ENCODE measurements at places on chromosomes 3 and 15.

DNA sequence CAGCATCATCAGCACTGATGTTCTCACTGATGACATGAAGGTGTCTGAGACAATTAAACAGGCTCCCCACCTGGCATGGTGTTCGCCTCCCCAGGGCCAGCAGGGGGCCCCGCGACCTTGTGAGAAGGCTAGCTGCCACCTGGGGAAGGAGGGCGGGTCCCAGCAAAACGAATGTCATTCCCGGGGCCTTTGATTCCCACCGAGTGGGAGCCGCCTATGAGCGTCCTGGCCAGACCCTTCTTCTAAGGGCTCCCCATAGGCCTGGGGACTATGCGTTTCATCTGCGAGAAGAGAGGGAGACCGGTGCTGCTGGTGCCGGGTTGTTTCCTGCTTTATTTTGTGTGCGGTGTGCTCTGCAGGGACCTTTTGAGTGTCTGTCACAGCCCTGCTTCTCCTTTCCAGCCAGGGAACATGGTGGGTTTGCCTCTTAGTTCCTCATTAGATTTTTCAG, 20.5 kb upstream of the MINDY4B start:
- DNase-seq = no peak

GRCh38 chr3:194354315-194354714, 3.2 kb upstream of the CPN2 start:
- no peak for DNase-seq

- no peak for DNase-seq
Observed at GRCh38 chr3:74033381-74033780, 408.6 kb upstream of the PDZRN3 start.

DNA sequence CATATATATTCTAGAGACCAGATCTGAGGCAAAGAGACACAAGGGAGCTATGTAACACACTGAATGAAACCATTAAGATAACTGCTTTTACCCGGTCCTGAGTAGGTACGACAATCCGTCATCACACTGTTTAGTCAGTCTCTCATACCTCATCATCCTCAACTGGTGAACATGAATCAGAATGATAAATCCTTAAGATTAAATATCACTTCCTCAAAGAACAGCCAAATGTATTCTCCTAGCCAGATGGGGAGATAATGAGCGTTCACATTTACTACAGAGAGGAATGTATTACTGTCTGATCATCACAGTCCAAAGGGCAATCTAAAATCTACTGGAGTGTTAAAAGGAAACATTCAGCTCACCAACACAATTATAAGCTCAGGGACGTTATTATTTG, 319.4 kb upstream of the STAC start:
- DNase-seq = no peak

DNA sequence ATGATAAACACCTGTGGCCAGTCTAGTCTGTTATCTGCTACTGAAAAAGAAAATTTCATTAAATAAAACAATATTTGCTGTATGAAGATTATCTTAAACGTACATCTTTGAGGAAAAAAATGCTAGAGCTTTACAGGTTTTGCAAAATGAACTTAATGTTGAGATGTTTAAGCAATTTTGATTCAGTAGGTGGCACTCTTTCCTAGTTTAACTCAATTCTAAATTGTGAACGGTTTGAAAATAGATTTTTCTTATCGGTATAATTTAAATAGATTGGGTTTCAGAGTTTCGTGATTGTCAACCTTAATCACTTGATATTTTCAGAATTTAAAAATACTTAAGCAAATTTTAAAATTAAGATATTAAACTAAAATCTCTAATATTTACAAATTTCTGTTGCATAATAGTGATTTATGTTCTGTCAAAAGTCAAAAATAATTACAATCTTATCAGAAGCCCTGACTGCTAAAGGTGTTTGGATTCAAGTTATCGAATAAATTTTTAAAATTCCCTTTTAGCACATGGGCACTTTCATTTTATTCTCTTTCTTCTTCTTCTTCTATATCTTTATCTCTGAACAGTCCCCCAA, 7.0 kb upstream of the RNF111 start:
- peak; percentile 34 for DNase-seq

- DNase-seq = no peak
Observed at GRCh38 chr3:155741603-155742002, 3.3 kb downstream of the PLCH1 start.

GRCh38 chr3:51371943-51372557, 13.0 kb upstream of the MANF start:
- peak; percentile 71 for DNase-seq

DNA sequence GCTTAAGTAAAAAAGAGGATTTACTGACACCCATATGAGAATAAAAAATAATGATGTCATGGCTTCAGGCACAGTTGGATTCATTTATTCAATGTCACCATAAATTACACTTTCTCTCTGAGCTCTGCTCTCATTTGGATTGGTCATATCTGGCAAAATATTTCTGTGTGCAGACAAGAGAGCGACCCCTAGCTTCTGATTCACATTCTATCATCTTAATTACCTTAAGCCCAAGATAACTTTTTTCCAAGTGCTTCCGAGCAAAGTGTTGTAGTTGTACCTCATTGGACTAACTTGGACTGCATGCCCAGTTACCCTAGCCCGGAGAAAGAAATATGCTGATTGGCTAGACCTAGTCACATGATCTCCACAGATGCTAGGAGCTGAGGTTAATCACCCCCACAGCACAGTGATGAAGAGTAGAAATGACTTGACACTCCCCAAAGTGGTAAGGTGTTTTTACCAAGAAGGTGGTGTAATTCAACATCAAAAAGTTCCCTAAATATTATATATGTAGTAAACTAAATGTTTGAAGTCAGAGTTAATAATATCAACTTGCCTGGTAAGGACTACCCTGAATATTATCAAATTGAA, 552.2 kb upstream of the SUCLG2 start:
- no peak for DNase-seq

GRCh38 chr15:78739206-78739605, 72.1 kb downstream of the ADAMTS7 start:
- no peak for DNase-seq

DNA sequence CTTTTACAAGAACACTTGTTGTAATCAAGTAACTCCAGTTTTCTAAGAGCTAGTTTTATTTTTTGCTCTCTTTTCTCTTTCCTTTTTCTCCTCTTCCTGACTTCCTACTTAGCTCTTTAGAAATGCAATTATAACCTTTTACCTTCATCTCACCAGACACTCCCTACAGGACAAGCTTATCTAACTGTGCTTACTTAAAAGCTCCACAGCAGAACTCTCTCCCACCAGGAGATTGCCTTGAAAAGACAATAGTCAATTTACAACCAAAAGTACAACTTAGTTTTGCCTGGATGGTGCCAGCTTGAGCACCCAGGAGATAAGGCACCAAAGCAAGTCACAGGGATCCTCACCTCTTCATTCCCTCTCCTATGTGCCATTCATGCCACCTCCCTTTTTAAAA, 573.8 kb upstream of the LMCD1 start:
- no peak for DNase-seq

- peak; percentile 18 for DNase-seq
Observed at GRCh38 chr15:62469478-62469873, 304.4 kb upstream of the C2CD4B start.
